Suprapubic skin (tissue), 4 donors: ENCODE measurements at places on chromosomes 4 and X.

GRCh38 chrX:132743086-132743485 lies 215.3 kb downstream of the HS6ST2 start:
- no peak overlapping the region for H3K27ac ChIP-seq
- no peaks in the 10 kb centered on the region for H3K36me3 ChIP-seq
- no peaks in the 10 kb centered on the region for H3K27me3 ChIP-seq
- H3K4me1 ChIP-seq = no peaks in the 10 kb centered on the region
- no peak overlapping the region for H3K4me3 ChIP-seq

DNA sequence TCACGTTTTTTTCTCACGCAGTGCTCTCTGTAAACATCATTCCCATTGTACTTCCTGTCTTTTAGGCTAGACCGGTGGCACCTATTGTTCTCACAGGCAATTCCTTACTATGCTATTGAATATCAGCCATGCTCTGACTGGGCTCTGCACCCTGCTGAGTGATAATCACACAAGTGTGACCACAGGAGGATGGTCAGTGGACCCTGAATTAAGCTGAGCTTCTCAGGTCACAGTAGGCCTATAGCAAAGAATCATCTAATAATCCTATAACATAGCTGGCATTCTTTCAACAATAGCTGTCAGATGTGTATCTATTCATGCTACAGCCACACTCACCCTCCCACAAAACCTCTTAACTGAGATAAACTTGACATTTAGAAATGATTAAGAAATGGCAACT lies 2399.8 kb upstream of the TENM3 start:
- no peak overlapping the region for H3K4me3 ChIP-seq
- H3K27ac ChIP-seq = no peak overlapping the region
- no peaks in the 10 kb centered on the region for H3K27me3 ChIP-seq
- H3K36me3 ChIP-seq = no peaks in the 10 kb centered on the region
- H3K4me1 ChIP-seq = no peaks in the 10 kb centered on the region
- DNase-seq = no peak

- H3K4me3 ChIP-seq = no peak overlapping the region
- H3K36me3 ChIP-seq = no peaks in the 10 kb centered on the region
- DNase-seq = no peak
- H3K27ac ChIP-seq = no peak overlapping the region
Measured at GRCh38 chr4:560731-561291, 15.3 kb downstream of the TMEM271 start.

- H3K36me3 ChIP-seq = no peaks in the 10 kb centered on the region
- no peak overlapping the region for H3K4me3 ChIP-seq
- peak; percentile 20 for DNase-seq
- no peaks in the 10 kb centered on the region for H3K4me1 ChIP-seq
- no peaks in the 10 kb centered on the region for H3K27me3 ChIP-seq
Measured at GRCh38 chr4:39812500-39812899, 114.6 kb downstream of the UBE2K start.

GRCh38 chrX:130330146-130330545 lies 9.6 kb upstream of the SLC25A14 start:
- H3K27me3 ChIP-seq = no peaks in the 10 kb centered on the region
- no peak for DNase-seq
- H3K4me3 ChIP-seq = no peak overlapping the region
- H3K4me1 ChIP-seq = no peaks in the 10 kb centered on the region
- H3K27ac ChIP-seq = no peak overlapping the region

DNA sequence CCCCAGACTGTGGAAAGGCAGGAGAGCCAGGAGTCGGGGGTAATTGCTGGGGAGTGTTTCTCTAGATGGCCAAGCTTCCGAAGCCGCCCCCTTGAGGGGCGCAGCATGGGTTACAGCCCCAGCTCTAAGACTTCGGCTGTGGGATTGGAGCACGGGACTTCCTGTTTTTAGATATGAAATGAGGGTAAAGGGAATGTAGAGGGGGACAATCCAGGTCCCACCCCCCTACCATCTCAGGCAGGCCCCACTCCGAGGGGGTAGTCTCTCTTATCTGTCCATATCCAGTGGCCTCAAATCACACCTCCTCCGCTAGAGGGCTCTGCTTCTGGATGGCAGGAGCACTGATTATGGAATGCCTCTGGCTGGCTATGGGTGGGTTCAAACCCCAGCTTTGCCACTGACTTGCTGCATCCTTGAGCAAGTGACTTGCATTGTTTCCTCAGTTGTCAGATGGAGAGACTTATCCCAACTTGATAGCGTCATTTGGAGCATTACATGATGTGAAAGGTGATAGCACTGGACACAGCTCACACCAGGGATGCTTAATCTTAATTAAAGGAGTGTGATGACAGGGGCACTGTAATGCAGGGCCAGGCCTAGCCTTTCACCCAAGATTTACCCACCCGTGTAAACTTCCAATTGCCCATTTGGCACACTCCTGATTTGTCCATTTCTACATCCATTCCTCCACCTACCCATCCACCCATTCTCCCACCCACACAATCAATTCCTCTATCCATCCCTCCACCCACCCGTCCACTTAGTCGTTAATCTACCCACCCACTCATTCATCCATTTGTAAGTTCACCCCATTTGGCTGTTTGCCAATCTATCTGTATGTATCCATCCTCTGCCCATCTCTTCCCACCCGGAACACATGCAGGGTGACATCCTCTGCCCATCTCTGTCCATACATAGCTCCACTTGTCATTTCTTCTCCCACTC lies 848 bp upstream of the KCND1 start:
- H3K4me1 ChIP-seq = peaks cover 15% of the 10 kb centered on the region
- no peaks in the 10 kb centered on the region for H3K27me3 ChIP-seq
- H3K4me3 ChIP-seq = peak overlapping the region; percentile 34
- peaks cover 23% of the 10 kb centered on the region for H3K36me3 ChIP-seq

DNA sequence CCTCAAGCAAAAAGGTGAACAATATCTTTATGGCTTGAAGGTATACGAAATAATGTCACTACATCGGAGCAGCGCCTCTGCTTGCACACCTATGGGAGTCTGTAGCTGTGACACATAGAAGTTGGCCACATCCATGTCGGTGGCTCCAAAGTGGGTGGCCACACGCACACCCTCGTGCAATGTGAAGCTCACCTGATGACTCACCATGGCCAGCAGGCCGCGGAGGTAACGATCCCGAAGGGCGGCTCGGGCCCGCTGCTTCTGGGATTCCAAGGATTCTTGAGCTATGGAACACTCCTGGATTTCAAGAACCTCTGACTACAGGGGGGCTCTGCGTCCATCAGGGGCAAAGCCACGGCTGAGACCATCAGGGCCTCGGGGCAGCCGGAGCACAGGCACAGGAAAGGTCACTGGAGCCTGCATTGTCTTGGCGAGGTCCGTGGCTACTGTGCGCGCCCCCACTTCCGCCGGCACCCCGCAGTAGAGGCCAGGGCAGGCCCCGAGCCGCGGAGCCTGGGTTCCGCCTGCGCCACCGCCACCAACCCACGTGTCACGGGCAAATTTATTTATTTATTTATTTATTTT lies 25.2 kb downstream of the NYX start:
- H3K27ac ChIP-seq = no peak overlapping the region
- H3K36me3 ChIP-seq = no peaks in the 10 kb centered on the region
- no peaks in the 10 kb centered on the region for H3K27me3 ChIP-seq
- H3K4me3 ChIP-seq = no peak overlapping the region

- DNase-seq = no peak
- no peak overlapping the region for H3K4me3 ChIP-seq
- no peaks in the 10 kb centered on the region for H3K36me3 ChIP-seq
- H3K27me3 ChIP-seq = no peaks in the 10 kb centered on the region
- H3K4me1 ChIP-seq = no peaks in the 10 kb centered on the region
Measured at GRCh38 chrX:139026811-139027210, 315.3 kb upstream of the FGF13 start.

DNA sequence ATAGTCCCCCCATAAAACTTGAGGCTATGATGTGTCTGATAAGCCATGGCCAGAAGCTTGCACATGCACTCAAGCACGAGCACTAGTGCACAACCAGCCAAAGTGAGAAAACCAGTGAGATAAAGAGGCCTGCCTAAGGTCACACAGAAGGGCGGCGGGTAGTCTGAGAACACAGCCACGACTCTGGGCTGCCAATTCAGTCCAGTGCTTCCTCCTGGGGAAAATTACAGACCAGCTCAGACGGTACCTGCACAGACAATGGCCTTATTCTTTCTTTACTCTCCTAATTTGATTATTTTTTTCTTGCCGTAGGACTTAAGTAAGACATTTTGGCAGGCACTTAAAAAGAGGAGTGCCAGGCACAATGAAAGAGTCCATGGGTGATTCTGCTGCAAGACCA lies 533.2 kb upstream of the FAT1 start:
- no peak for DNase-seq
- H3K27me3 ChIP-seq = no peaks in the 10 kb centered on the region
- H3K4me1 ChIP-seq = no peaks in the 10 kb centered on the region
- no peak overlapping the region for H3K27ac ChIP-seq
- H3K4me3 ChIP-seq = no peak overlapping the region

DNA sequence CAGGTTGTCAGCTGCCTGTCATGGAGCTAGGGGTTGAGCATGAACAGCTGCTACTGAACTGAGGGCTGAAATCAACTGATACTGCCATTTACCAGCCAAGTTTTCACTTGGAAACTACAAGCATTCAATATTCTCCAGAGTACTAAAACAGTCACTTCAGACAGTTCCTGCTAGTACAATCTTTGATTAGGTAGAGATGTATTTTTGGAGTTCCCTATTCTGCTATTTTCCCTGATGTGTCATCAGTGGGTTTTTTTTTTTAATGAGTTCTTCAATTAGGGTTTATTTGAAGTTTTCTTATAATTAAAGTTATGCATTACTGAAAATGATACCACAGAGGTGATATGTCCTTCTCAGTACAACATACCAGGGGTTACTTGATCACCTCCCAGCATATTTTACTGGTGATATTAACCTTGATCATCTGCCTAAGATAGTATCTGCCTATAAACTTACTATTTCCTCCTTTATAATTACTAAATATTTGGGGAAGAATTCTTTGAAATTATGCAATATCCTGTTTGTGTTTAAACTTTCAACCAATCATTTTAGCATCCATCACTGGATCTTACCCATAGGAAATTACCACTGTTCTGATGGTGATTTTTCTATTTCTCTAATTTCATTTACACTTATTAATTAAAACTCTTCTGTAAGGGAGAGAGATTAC lies 13.6 kb downstream of the PDCL2 start:
- DNase-seq = no peak
- H3K4me1 ChIP-seq = no peaks in the 10 kb centered on the region

DNA sequence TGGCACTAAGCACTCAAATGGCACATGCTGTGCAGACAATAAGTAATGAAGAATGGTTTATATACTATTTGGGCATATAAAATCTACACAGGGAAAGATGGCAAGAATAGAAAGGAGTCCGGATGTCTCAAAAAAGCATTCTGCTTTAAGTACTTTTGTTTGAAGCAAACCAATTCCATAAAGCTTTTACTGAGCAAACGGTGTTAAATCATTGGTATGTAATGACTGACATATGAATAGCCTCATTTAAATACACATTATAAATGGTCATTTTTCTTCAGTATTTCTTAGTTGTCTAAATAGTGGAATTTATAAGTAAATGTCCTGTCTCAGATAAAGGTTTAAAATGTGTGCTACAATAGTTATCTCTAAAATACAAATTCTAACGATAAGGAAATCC lies 6.0 kb downstream of the FBXO8 start:
- no peaks in the 10 kb centered on the region for H3K36me3 ChIP-seq
- H3K27ac ChIP-seq = no peak overlapping the region
- peaks cover 17% of the 10 kb centered on the region for H3K4me1 ChIP-seq
